ENCODE measurements at places on chromosomes 16 and 17.
A peak's percentile ranks its signal among the peaks of the same experiment; 100 is the strongest.

- peak; percentile 57 for DNase-seq
Measured at GRCh38 chr16:82331974-82332750, 162.1 kb upstream of the MPHOSPH6 start.

GRCh38 chr16:88468275-88469129 lies 15.4 kb downstream of the ZFPM1 start:
- DNase-seq, result no peak

GRCh38 chr16:59886021-59886420 lies 1151.9 kb upstream of the GOT2 start:
- DNase-seq, result no peak

DNA sequence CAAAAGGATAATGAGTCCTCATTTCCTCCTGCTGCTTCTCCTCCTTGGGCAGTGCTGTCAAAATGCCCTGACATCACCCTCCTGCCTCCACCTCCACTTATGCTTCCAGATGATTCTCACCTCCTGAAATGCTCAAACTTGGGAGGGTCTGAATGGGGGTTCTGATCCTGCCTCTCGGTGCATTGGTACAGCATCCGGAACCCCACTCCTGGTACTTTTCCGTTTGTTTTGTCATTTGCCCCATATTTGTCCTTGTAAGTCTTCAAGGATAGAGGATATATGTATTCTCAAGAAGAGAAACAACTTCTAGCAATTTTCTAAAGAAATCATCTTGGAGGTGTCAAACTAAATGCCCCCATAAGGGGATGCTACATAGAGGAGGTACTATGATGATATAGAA lies 148.3 kb downstream of the SHISA9 start:
- no peak for DNase-seq

DNA sequence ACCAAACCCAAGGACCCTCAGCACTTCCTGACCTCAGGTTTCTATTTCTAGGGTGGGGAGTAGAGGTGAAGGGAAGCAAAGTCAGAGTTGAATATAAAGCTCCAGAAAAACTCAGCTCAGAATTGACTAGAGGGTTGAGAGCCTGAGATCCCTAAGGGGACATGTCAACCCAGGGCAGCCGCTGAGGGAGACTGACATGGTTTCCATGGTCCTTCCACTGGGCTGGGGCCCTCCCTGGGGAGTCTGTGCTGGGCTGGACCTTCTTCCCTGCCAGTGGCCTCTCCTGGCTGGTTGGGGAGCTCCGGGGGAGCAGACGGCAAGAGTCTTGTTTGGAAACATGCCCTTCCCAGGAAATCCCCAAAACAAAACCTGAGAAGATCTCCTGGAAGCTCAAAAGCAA lies 121.3 kb downstream of the METRNL start:
- no peak for DNase-seq

- no peak for DNase-seq
Measured at GRCh38 chr17:16286947-16287562, 66.2 kb downstream of the CENPV start.

DNA sequence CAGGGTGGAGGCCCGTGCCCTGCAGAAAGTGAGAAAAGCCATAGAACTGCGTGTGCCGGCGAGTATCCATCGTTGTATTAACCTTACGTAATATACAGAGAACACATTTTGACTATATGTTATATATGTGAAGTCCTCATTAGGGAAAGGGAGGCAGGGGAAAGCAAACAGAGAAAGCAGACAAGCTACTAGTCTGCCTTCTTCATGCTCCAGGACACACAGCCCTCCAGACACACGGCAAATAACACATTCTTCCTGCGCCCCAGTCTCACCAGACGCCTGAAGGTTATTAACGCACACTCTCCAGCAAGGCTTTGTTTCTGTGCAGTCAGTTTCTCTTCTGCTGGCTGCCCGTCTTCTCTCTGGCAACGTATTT lies 28.8 kb downstream of the PRDM7 start:
- DNase-seq, result no peak

DNA sequence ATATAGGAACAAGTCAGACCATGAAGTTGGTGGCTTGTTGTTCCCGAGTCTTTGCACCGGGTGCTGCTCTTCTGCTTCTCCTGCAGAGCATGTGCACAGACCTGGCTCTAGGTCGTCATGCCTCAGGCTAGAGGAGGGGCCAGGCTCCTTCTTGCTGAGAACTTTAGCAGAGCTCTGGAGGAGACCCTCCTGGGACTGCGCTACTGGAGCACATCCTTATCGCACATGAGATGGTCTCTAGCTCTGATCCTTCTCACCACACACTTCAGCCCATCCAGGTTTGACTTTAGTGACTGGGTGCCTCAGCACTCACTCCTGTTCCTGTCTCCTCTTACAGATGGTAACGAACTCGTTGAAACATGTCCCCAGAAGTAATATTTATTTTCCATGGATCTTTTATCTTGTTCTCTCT lies 14.9 kb downstream of the FOXK2 start:
- DNase-seq, result no peak

DNA sequence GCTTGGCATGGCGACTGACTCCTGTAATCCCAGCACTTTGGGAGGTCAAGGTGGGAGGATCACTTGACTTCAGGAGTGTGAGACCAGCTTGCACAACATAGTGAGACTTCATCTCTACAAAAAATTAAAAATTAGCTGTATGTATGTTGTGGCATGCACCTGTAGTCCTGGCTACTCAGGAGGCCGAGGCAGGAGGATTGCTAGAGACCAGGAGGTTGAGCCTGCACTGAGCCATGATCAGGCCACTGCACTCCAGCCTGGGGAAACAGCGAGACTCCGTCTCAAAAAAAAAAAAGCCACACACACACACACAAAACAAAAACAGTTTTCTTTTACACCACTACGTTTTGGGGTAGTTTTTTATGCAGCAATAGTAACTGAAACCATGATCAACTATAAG lies 89.0 kb upstream of the DHX40 start:
- DNase-seq, result no peak

GRCh38 chr16:8436931-8437330 lies 153.4 kb downstream of the TMEM114 start:
- DNase-seq, result no peak

DNA sequence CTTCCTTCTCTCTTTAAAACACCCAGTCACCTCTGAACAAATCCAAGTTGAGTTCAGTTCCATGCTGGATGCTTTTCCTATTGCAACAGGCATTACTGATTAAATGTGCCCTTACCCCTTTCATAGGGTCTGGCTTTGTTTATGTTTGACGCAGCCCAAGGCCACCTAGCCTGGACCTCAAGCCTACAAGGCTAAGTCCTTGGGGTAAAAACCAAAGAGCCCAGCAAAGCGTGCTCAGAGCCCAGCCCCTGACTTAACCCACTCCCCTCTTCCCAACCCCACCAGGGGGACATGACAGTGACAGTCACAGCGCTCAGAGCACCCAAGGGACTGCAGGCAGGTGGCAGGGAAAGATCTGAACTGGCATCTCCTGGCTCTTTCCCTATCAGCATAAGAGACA lies 200.6 kb downstream of the XYLT1 start:
- DNase-seq, result no peak

DNA sequence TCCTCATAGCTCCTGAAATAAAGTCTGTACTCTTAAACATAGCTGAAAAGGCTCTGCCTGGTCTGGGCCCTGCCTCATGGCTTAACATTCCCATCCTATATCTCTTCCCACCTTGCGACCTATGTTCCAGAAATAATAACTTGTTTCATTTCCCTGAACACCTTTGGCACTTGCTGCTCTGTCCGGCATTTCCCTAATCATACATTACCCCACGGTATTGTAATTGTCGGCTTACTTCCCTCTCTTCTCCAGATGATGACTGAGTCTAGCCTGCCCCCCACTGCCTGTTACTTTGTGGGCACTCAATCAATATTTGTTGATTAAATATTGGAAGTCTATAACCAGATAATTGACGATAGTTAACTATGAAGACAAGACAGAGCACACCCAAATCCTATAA lies 23.3 kb upstream of the SUPT4H1 start:
- DNase-seq, result no peak

- DNase-seq, result no peak
Measured at GRCh38 chr16:14509675-14510132, 120.4 kb downstream of the PARN start.

- DNase-seq, result no peak
Measured at GRCh38 chr17:80751070-80751945, 206.7 kb downstream of the RPTOR start.

GRCh38 chr17:40604327-40605080 lies 39.2 kb upstream of the CCR7 start:
- DNase-seq, result no peak

- DNase-seq, result no peak
Measured at GRCh38 chr17:9432134-9432885, 143.3 kb downstream of the STX8 start.

- no peak for DNase-seq
Measured at GRCh38 chr17:59671386-59671785, 35.8 kb downstream of the PTRH2 start.

- DNase-seq, result no peak
Measured at GRCh38 chr17:58092101-58092796, 9.0 kb downstream of the DYNLL2 start.

- DNase-seq, result no peak
Measured at GRCh38 chr17:40347319-40348135, 17.0 kb downstream of the GJD3 start.

DNA sequence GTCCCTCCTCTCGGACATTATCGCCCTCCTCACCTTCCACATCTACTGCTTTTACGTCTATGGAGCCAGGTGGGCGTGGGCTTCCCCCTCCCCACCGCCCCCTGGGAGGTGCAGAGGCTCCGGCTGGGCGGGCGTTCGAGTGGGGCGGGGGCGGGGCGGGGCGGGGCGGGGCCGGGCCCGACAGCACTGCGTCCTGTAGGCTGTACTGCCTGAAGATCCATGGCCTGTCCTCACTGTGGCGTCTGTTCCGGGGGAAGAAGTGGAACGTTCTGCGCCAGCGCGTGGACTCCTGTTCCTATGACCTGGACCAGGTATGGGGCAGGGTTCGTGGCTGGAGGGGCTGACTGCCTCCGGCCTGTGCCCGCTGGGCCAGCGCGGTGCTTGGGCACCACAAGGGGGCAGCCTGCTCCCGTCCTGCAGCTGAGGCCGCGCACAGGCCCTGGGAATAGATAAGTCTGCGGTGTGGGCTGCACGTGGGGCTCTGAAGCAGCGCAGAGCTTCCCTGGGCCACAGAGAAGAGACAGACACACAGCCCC lies 9.2 kb downstream of the PIGQ start:
- DNase-seq, result no peak

GRCh38 chr17:17757391-17757791 lies 76.1 kb downstream of the RAI1 start:
- peak; percentile 15 for DNase-seq

GRCh38 chr16:5575646-5576245 lies 478.2 kb upstream of the EEF2KMT start:
- DNase-seq, result no peak

DNA sequence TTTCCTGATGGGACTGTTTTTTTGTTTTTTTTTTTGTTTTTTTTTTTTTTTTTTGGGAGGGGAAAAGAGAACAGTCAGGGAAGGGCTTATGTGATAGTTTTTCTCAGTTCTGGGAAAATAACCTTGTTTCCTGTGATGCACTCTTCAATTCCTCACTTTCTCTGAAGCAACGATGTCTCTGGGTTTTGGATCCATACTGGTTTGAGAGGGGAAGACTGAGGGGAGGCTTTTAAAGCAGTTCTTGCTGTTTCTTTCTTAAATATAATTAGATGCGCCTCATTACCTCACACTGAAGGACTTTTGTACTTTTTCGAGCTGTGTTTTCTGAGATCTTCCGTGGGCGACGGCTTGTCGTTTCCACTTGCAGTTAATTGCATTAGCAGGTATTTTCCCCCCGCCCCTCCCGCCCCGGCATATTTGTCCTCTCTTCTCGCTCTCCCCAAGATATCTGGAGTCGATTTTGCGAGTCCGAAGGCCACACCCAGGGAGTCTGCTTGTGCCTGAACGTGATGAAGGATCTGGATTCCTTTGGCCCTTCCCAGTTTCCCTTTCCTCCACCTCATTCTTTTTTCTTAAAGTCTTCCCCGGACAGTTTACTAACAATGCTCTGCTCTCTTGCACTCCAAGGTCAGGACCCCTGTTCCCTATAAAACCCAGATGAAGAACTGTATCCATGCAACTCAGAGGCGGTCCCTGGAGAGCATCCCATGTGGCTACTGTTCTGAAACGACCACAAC lies 125.2 kb upstream of the ZFHX3 start:
- no peak for DNase-seq

GRCh38 chr16:22683730-22684573 lies 130.0 kb upstream of the HS3ST2 start:
- no peak for DNase-seq
